ENCODE measurements at places on chromosomes 16 and 17.

GRCh38 chr17:1908699-1909309 is 79.0 kb downstream of the RPA1 start:
- peak; percentile 17 for DNase-seq

DNA sequence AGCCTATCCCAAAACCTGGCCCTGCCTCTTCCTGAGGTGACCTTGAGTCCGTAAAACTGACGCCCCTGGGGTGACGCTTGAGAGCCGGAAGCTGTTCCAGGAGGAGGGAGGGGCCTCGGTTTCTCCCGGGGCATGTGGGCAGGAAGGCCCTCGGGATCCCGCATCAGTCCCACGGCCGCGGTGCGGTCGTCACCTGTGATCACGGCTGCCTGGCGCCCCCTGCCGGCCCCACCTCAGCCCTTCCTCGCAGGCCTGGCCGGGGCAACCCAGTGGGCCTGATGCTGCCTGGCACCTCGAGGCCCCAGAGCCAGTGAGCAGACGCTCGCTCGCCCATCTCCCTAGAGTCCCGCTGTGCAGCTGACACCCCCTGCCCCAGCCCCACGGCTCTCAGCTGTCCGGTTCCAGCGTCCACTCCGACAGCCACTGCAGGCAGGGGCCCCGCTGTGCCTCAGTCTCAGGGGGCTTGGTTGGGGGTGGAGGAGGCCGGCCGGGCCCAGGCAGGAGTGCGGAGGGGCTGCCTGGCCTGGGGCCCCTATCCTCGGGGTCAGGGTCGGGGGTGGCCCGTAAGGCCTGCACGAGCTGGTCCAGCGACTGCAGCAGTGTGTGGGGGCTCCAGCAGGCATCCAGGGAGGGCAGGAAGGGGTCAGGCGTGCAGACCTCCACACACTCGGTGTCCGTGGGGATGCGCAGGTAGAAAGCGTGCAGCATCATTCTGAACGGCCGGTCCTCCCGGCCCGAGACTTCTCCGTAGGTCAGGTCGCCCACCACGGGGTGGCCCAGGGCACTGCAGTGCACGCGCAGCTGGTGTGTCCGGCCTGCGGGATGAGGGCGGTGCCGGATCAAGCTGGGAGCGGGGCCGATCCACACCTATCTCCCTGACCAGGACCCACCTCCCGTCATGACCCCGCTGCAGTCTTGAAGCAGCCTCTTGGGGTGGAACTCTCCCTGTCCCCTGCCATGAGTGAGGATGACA is 2.3 kb downstream of the RPUSD1 start:
- DNase-seq, result peak; percentile 76

GRCh38 chr17:15915961-15916360 is 29.0 kb upstream of the ADORA2B start:
- no peak for DNase-seq

DNA sequence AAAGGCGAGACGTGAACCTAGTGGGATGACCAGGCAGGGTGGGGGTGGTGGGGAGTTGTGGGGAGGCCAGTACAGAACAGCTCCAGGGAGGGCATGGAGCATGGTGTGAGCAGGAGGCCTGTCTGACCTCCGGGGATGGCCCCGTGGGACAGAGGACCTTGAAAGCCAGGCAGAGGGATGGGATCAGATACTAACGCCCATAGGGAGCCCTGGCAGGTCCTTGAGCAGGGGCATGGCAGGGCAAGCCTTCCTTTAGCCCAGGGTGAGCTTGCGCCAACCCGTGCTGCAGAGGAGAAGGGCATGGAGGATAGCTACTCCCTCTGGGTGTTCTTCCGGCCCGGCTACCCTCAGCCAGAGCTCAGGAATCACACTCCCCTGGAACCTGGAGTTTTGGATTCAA is 35.3 kb downstream of the TMEM235 start:
- DNase-seq, result no peak

- DNase-seq, result no peak
Observed at GRCh38 chr16:10945065-10945787, 862 bp downstream of the CLEC16A start.
